Vein endothelial cell (primary cell): ENCODE measurements at places on chromosomes 7 and 10. TPM values are rescaled to one million over a fixed set of nuclear protein-coding genes. Genes with fewer than 3 reads are reported as not detected.

The ELMO1 gene
- 60.1 and 68.5 TPM in 2 replicates for total RNA-seq

The TRPV6 gene
- total RNA-seq, result not detected in 2 replicates

The CPA4 gene
- total RNA-seq, result 0.29 and 0.65 TPM in 2 replicates

The H2BK1 gene
- not detected in 2 replicates for total RNA-seq
